ENCODE measurements at places on chromosomes 2 and 18.

- no peak for DNase-seq
Observed at GRCh38 chr2:200856806-200857205, 7.7 kb downstream of the CLK1 start.

- no peak for DNase-seq
Observed at GRCh38 chr18:11946756-11947155, 34.6 kb upstream of the IMPA2 start.

- DNase-seq = no peak
Observed at GRCh38 chr2:63590626-63591408, 2.1 kb downstream of the MDH1 start.

DNA sequence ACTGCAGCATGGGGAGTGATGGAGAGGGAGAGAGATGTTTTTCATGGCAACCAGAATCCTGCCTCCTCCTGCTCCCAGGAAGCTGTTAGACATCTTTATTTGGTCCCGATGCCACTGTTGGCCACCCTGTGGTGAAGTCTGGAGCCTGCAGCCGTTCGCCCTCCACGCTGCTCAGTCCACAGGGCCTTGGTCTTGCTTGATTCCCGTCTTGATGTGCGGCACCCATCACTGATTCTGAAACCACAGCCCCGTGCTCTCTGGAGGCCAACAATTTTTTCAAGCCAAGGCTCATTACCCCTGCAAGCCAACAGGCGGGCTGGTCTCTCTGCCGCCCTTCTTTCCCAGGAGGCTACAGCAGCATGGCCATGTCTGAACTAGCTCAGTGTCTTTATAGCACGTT lies 24.5 kb downstream of the SIGLEC15 start:
- DNase-seq = peak; percentile 60

DNA sequence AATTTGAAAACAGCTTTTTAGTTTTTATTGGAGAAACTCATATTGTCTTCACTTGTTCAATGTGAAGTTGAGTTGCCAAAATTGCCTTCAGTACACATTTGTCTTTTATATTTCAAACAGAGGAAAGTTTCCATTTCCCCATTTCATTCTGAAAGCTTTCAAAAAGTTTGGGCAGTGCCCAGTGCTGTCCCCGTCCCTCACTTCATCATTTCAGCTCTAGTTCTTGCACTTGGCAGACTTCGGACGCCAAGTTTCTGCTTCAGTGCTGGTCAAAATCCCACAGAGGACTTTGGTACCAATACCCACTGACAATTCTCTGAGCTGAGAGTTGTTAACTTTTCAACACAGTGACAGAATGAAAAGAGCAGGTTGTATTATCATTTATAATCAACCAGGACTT lies 43.4 kb upstream of the AQP4 start:
- no peak for DNase-seq

GRCh38 chr2:186181625-186182024 lies 304.4 kb upstream of the ZC3H15 start:
- DNase-seq = no peak

DNA sequence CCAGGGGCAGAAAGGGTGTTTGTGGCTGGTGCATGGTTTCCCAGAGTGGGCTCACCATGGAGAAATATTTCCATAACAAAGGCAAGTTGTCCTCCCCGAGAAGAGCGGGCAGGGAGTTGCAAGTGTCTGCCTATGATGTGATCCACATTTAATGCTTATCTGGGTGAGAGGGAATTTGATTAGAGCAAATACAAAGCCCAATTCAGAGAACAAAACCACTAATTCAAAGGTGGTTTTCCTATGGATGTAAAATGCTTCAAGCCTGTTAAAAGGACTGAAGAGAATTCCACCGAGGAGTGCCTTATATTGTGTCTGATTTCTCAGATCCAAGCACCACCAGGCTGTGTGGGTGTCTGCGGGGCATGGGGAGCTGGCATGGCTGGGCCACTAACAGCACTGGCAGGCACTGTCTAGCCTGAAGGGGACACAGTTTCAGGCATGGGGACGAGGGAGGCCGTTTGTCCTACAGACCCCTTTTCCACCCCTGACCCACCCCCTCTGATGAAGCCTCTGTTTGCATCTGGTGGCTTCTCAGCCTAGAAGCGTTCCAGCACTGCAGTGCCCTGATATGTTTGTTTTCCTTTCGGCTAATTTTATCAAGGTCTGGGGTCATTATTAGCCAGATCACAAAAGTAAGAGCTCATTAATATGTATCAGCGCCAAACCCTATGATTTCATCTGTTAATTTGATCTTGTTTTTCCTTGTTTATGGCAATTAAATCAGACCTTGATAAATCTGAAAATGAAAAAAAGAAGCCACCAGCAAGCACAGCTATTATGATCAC lies 357.3 kb downstream of the HRH4 start:
- no peak for DNase-seq

- no peak for DNase-seq
Observed at GRCh38 chr2:194002699-194003368, 1654.2 kb upstream of the SLC39A10 start.

DNA sequence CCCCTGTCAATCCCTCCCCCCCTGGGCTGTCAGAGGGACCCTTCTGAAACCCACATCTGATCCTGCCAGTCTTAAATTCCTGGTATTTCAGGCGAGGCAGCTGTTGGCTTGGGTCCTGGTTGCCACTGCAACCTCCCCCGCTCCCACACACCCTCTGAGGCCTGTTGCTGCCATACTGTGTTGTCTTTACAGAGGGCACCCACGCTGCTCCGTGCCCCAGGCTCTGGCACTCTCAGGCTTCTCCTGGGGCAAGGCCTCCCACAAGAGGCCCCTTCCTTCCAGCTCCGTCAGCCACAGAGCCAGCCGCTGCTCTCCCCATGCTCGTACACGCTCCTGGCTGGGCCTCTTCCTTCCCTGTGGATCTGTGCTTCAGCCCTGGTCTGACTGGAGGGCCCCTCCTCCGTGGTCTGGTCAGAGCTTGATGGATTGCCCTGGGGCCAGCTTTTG lies 8.6 kb downstream of the CABLES1 start:
- DNase-seq = no peak

GRCh38 chr18:35106013-35106844 lies 65.0 kb downstream of the MAPRE2 start:
- DNase-seq = no peak

- no peak for DNase-seq
Observed at GRCh38 chr2:88857951-88858411, 166.5 kb downstream of the RPIA start.

GRCh38 chr18:69580107-69580506 lies 179.4 kb downstream of the DOK6 start:
- no peak for DNase-seq

Data from ecto neural progenitor cell (in vitro differentiated cells).